ENCODE measurements at places on chromosomes 1 and 21. TPM values are rescaled to one million over a fixed set of nuclear protein-coding genes. Genes with fewer than 3 reads are reported as not detected.
A peak's percentile ranks its signal among the peaks of the same experiment; 100 is the strongest.

GRCh38 chr1:225777058-225777582, 506 bp upstream of the SRP9 start:
- H3K4me3 ChIP-seq, result no peak overlapping the region
- DNase-seq, result no peak
- no peak overlapping the region for H3K27ac ChIP-seq
- H3K4me1 ChIP-seq, result peaks cover 21% of the 10 kb centered on the region
- peaks cover 18% of the 10 kb centered on the region for H3K36me3 ChIP-seq

DNA sequence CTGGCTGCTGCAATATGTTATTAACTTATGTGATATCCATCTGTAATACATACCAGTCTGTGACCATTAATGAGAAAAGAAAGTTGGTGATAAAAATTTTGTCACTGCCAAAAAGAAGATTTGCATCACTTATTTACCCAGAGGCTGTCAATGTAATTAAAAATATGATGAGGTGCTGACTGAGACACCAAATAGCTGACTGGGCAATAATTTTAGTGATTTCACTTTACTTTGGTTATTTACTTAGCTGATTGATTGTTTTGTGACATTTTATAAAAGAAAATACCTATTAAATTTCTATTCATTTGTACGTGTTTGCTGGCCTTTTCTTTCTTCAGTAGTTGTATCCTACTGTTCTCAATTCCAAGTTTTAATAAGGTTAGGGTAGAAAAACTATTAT, 139.2 kb downstream of the HLX start:
- DNase-seq, result no peak
- no peaks in the 10 kb centered on the region for H3K36me3 ChIP-seq
- no peaks in the 10 kb centered on the region for H3K27me3 ChIP-seq
- H3K4me1 ChIP-seq, result no peaks in the 10 kb centered on the region

DNA sequence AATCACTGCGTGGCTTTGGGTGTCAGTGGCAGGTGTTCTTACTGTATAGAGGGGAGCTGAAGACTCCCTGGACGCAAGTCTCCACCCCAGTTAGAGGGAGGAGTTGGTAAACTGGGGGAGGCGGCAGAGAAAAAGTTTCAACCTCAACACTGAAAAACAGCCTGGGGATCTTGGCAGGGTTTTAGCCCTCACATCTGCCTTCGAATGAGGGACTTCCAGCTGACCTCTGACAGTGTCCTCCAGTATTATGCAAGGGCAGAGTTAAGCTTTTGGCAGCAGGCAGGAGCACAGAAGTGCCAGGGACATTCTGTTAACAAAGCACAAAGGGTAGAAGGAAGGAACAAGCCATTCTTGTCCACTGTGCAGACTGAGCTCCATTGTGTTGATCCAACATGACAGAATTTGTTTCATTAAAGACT, 41.2 kb upstream of the RAB4A start:
- H3K4me3 ChIP-seq, result no peak overlapping the region
- H3K27ac ChIP-seq, result no peak overlapping the region
- peaks cover 10% of the 10 kb centered on the region for H3K4me1 ChIP-seq

- H3K36me3 ChIP-seq, result peaks cover 29% of the 10 kb centered on the region
- no peak for DNase-seq
Measured at GRCh38 chr21:31366825-31367224, 22.8 kb upstream of the TIAM1 start.

- H3K36me3 ChIP-seq, result no peaks in the 10 kb centered on the region
- H3K27ac ChIP-seq, result no peak overlapping the region
- no peaks in the 10 kb centered on the region for H3K27me3 ChIP-seq
Measured at GRCh38 chr1:10386761-10387676, 11.8 kb upstream of the PGD start.

Gene LYPLAL1
- 17.8 TPM for total RNA-seq

DNA sequence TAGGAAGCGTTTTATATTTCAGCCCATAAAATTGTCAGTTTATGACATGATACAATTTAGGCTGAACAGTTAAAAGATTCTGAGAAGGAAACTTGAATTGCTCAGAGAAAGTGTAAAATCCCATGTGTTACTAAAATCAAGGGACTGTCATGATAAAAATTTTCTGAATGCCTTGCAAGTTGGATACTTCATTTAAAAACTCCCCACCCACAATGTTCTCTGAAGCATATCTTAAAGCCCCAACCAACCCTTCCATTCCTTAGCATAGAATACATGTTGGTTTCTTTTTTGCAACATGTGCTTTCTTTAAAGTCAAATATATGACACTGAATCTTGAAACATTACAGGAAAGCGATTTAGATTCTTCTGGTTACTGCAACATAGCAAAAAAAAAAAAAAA, 97.4 kb downstream of the MRPL39 start:
- no peak for DNase-seq
- no peaks in the 10 kb centered on the region for H3K27me3 ChIP-seq
- peak overlapping the region; percentile 27 for H3K27ac ChIP-seq

Gene CCNL2
- 98.3 TPM for total RNA-seq

DNA sequence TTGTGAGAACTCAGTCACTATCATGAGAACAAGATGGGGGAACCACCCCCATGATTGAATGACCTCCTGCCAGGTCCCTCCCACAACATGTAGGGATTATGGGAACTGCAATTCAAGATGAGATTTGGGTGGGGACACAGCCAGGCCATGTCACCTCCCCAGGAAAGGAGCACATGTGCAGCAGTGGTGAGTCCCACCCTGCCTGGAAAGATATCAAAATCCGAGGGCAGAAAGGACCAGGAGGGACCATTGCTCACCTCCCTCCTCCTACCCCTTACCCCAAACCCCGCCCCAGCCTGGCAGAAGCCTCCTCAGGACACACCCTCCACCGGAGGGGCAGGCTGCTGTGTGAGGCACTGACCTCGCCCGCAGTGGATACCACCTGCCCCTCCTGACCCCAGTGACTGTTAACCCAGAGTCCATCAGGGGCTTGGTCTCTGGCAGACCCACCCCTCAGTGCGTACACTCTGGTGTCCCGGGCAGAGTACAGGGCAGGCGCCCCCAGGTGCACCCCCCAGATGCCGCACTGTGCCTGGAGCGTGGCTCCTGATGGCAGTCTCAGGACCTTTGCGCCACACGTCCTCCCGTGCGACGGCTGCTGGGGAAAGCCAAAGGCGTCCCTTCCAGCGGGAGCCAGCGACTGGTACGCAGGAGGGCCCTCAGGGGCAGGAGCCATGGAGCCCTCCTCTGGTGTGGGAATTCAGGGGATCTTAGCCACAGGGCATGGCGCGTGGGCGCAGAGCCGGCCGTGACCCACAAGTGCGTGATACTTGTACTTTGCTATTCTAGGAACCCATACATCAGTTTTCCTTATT, 20.9 kb downstream of the PDXK start:
- no peaks in the 10 kb centered on the region for H3K27me3 ChIP-seq
- H3K27ac ChIP-seq, result no peak overlapping the region
- no peak for DNase-seq
- H3K36me3 ChIP-seq, result peaks cover 19% of the 10 kb centered on the region
- H3K4me1 ChIP-seq, result peaks cover 12% of the 10 kb centered on the region
- no peak overlapping the region for H3K4me3 ChIP-seq

DNA sequence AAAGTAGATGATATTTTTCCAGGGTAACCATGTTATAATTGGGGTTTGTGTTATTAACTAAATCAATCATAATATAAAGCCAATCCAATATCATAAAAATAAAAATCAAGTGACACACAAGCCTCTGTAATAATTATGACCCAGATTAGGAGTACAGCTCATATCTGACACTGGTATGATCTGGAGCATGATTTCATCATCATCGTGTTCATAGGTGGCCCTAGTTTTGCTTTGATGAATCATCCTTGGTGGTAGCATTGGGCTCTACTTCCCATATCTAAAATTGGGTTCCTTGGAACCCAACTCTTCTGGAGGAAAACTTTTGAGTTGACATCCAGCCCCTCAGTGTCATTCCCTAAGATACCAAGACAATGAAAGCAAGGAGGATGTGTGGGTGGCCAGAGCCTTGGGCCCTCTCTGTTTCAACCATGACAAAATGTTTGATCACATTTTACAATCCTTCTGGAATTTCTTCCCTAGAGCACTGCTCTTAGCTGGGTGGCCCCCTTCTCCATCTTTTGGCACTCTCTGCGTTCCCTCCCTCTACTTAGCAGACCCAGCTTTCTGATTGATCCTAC, 37.0 kb upstream of the ENAH start:
- no peak overlapping the region for H3K27ac ChIP-seq
- H3K4me3 ChIP-seq, result no peak overlapping the region
- no peaks in the 10 kb centered on the region for H3K4me1 ChIP-seq
- H3K27me3 ChIP-seq, result peaks cover 2% of the 10 kb centered on the region
- DNase-seq, result no peak

Gene SPAG17
- total RNA-seq, result not detected

- H3K4me3 ChIP-seq, result no peak overlapping the region
- no peaks in the 10 kb centered on the region for H3K36me3 ChIP-seq
- H3K27ac ChIP-seq, result no peak overlapping the region
- H3K4me1 ChIP-seq, result peaks cover 11% of the 10 kb centered on the region
- DNase-seq, result no peak
Measured at GRCh38 chr1:151039521-151039920, 3.1 kb downstream of the BNIPL start.

- H3K4me1 ChIP-seq, result no peaks in the 10 kb centered on the region
- no peaks in the 10 kb centered on the region for H3K36me3 ChIP-seq
- no peak overlapping the region for H3K4me3 ChIP-seq
- DNase-seq, result no peak
Measured at GRCh38 chr1:209416716-209417115, 166.8 kb upstream of the CAMK1G start.

- no peak for DNase-seq
- H3K27me3 ChIP-seq, result no peaks in the 10 kb centered on the region
- H3K27ac ChIP-seq, result no peak overlapping the region
Measured at GRCh38 chr21:41102281-41102680, 65.7 kb upstream of the BACE2 start.

Gene FNDC10
- 9.3 TPM for total RNA-seq

GRCh38 chr1:211577819-211578639, 932 bp downstream of the SLC30A1 start:
- peak overlapping the region; percentile 92 for H3K27ac ChIP-seq
- peak; percentile 81 for DNase-seq
- H3K27me3 ChIP-seq, result no peaks in the 10 kb centered on the region
- H3K36me3 ChIP-seq, result peaks cover 36% of the 10 kb centered on the region

Gene KRTAP13-2
- not detected for total RNA-seq

DNA sequence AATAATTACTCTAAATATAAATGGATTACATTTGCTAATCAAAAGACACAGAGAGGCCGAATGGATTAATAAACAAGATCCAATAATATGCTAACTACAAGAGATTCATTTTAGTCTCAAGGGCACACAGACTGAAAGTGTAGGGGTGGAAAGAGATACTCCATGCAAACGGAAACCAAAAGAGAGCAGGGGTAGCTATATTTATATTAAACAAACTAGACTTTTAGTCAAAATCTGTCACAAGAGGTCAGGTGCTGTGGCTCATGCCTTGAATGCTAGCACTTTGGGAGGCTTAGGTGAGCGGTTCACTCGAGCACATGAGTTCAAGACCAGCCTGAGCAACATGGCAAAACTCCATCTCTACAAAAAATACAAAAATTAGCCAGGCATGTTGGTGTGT, 33.6 kb upstream of the DISP1 start:
- peaks cover 33% of the 10 kb centered on the region for H3K27me3 ChIP-seq
- H3K4me1 ChIP-seq, result no peaks in the 10 kb centered on the region
- no peak for DNase-seq
- H3K27ac ChIP-seq, result no peak overlapping the region
- no peak overlapping the region for H3K4me3 ChIP-seq
- no peaks in the 10 kb centered on the region for H3K36me3 ChIP-seq

Gene B3GALT2
- 0.63 TPM for total RNA-seq

- H3K4me1 ChIP-seq, result no peaks in the 10 kb centered on the region
- DNase-seq, result no peak
- H3K4me3 ChIP-seq, result no peak overlapping the region
- peaks cover 23% of the 10 kb centered on the region for H3K27me3 ChIP-seq
Measured at GRCh38 chr1:190478149-190479049, 735 bp upstream of the BRINP3 start.

DNA sequence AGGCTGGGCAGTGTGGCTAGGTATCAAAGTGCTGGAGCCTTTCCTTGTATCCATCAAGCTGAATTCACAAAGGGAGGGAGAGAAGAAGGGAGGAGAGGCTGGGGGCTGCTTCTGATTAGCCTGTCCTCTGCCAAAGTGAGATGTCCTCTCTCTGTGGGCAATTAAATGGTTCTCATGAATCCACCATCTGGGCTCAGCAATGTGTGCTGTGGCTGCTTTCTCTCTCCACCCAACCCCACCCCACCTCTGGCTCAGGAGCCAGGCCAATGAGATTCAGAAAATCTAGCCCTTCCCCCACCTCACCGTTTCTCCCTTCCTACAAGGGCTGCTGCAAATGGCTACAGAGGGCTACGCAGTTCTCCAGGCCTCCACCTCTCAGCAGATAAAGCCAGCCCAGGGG, 154.6 kb downstream of the TENT5C start:
- DNase-seq, result no peak
- no peak overlapping the region for H3K4me3 ChIP-seq
- H3K27me3 ChIP-seq, result peaks cover 37% of the 10 kb centered on the region
- peaks cover 10% of the 10 kb centered on the region for H3K4me1 ChIP-seq
- H3K36me3 ChIP-seq, result no peaks in the 10 kb centered on the region

GRCh38 chr1:24992124-24992760, 62.2 kb upstream of the RUNX3 start:
- H3K4me1 ChIP-seq, result peaks cover 98% of the 10 kb centered on the region
- H3K27me3 ChIP-seq, result no peaks in the 10 kb centered on the region
- peak overlapping the region; percentile 96 for H3K27ac ChIP-seq
- H3K36me3 ChIP-seq, result peaks cover 10% of the 10 kb centered on the region
- peak overlapping the region; percentile 71 for H3K4me3 ChIP-seq

DNA sequence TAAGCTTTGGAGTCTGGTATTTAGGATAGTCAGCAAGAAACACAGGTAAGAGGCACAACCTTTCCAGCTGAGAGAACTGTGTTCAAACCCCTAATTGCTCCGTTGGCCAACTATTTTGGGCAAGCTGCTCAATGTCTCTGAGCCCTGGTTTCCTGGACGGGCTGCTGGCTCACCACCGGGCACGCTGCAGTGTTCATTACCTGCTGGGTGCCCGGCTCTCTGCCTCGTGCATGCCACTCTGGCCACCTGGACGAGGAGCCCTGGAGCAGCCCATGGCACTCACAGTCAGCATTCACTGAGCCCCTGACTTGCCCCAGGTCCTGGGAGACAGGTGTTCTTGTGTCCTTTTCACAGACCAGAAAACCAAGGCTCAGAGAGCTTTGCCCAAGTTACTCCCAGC, 51.0 kb downstream of the DMRTB1 start:
- no peaks in the 10 kb centered on the region for H3K4me1 ChIP-seq
- no peak overlapping the region for H3K4me3 ChIP-seq
- H3K27me3 ChIP-seq, result no peaks in the 10 kb centered on the region
- no peaks in the 10 kb centered on the region for H3K36me3 ChIP-seq
- H3K27ac ChIP-seq, result no peak overlapping the region
- DNase-seq, result no peak

DNA sequence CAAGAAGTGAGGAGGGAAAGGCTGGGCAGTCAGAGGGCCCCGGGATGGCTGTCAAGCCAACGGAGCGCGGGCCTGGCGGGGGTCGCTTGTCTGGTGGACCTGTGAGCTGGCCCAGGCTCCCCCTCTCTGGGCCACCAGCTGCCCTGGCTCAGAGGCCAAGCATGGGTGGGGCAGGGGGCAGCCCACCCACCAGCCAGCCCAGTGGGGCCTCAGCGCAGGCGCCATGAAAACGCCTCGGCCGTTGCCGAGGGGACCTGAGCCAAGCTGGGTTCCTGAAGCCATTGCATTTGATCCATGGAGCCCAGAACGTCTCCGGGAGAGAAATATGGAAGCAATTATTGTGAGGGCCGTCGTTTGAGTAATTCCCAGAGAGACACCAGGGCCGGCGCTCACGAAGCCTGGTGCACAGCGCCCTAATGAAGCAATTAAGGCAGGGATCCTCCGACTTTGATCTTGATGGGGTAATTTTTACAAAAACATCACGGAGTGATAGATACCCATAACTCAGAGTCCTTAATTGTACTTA, 90.5 kb upstream of the TTC34 start:
- no peaks in the 10 kb centered on the region for H3K27me3 ChIP-seq
- no peak overlapping the region for H3K27ac ChIP-seq
- DNase-seq, result no peak
- peaks cover 2% of the 10 kb centered on the region for H3K36me3 ChIP-seq
- no peaks in the 10 kb centered on the region for H3K4me1 ChIP-seq
- H3K4me3 ChIP-seq, result no peak overlapping the region

Gene ANGPTL1
- total RNA-seq, result not detected

All from activated CD8-positive, alpha-beta T cell treated with anti-CD3 and anti-CD28 coated beads, Interleukin-2, amount 10 ng/mL, durations not matched to agents 7 days and 5 days (primary cell).